Fibroblast of lung (primary cell): ENCODE measurements at places on chromosomes 4 and X. TPM values are rescaled to one million over a fixed set of nuclear protein-coding genes. Genes with fewer than 3 reads are reported as not detected.

PFKFB1 gene
- under 0.01 TPM in 1 of 2 replicates, not detected in the other for total RNA-seq

GRCh38 chr4:162683659-162684370, 482.9 kb downstream of the NAF1 start:
- no peak overlapping the region for H3K4me3 ChIP-seq
- no peaks in the 10 kb centered on the region for H3K36me3 ChIP-seq
- DNase-seq = peak; percentile 70
- H3K27ac ChIP-seq = no peak overlapping the region

- peak overlapping the region; percentile 57 for H3K27ac ChIP-seq
- H3K36me3 ChIP-seq = no peaks in the 10 kb centered on the region
- no peak overlapping the region for H3K4me3 ChIP-seq
- peaks cover 28% of the 10 kb centered on the region for H3K4me1 ChIP-seq
- H3K27me3 ChIP-seq = no peaks in the 10 kb centered on the region
These were observed 35.9 kb downstream of the NAP1L5 start for GRCh38 chr4:88661739-88662138.

CLDN2 gene
- total RNA-seq = not detected in 2 replicates

RELL1 gene
- total RNA-seq = 65.0 and 71.0 TPM in 2 replicates

DNA sequence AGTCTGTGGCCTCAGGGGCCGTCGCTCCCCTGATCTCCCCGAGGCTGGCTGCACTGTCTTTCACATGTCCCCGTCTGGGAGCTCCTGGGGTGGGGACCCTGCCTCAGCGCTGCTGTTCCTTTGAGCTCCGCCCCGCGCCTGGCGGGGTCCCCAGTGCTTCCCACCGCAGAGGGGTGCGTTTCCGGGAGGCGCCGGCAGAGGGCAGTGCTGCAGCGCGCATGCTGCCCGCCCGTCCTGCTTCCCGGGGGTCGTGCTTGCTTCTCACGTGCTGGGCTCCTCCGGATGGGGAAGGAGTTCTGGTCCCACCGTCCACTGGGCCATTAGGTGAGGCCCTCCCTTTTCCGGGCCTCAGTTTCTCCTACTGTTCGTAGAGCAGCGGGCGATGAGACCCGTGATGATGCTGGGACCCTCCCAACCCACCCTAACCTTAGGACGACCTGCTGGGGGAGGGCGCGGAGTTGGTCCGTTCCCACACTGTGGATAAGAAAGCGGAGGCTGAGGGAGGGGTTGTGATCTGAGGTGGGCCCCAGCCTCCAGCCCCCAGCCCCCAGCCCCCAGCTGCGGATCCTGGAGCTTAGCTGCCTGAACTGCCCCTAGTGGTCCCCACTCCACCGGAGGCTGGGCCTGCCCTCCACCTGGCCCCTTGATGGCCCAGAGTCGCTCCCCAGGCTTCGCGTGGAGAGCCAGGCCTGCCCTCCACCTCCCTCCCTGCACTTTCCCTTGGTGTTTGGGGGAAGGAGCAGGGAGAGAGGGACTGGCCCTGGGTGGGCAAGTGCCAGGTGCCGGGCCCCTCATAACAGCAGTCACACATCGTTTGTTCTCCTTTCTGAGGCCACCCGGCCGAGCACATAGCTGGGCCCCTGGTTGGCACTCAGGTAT, 15.3 kb downstream of the CPZ start:
- no peak overlapping the region for H3K4me3 ChIP-seq
- H3K27me3 ChIP-seq = no peaks in the 10 kb centered on the region
- no peak for DNase-seq
- no peaks in the 10 kb centered on the region for H3K4me1 ChIP-seq

DNA sequence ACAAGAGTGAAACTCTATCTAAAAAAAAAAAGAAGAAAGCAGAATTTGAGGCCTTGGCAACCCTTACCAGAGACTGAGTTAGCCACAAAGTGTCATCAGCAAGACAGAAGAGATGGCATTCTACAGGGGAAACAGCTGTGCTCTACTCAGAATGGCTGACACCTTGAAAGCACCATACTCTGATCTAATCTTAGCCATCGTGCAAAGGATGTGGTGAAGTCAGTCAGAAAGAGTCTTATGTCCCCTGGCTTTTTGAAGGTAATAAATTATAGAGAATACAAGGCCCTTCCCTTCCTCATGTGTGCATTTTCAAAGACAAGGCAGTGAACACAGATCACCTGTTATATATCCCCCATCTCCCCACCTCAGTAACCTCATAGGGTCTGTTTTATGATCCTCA, 13.2 kb downstream of the CLNK start:
- H3K4me3 ChIP-seq = no peak overlapping the region
- H3K4me1 ChIP-seq = no peaks in the 10 kb centered on the region
- no peak for DNase-seq
- H3K27me3 ChIP-seq = peaks cover 7% of the 10 kb centered on the region

GRCh38 chr4:75107755-75108612, 175.1 kb downstream of the PARM1 start:
- no peaks in the 10 kb centered on the region for H3K36me3 ChIP-seq
- H3K27me3 ChIP-seq = no peaks in the 10 kb centered on the region
- no peak for DNase-seq
- H3K27ac ChIP-seq = no peak overlapping the region

ZNF630 gene
- 2.1 and 4.3 TPM in 2 replicates for total RNA-seq
